ENCODE measurements at places on chromosomes 3 and 15. TPM values are rescaled to one million over a fixed set of nuclear protein-coding genes. Genes with fewer than 3 reads are reported as not detected.

The TPRG1 gene
- total RNA-seq = 0.94 TPM

The PP2D1 gene
- not detected for total RNA-seq

The P2RY13 gene
- not detected for total RNA-seq

The PIGBOS1 gene
- total RNA-seq = 16.0 TPM

The RAD51 gene
- 5.6 TPM for total RNA-seq

The HYPK gene
- 3.0 TPM for total RNA-seq

The TRPM7 gene
- 49.3 TPM for total RNA-seq
